ENCODE measurements at places on chromosomes 3 and 15.

DNA sequence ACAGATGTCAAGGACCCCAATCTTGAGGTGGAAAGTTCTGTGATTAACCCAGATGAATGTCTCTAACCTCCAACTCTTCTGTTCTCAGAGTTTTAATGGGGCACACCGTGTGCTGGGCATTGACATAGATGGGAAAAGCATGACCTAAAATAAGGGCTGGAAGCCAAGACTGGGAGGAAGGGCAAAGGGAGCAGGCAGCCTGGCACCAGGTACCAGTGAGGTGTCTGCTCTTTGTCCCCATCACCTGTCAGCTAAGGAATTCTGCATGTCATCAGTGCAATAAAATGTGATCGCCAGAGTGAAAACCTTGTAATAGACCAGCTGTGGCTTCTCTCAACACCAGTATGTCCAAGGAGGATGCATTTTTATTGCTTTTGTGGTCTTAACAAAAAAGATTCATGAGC lies 143.5 kb upstream of the TPM1 start:
- DNase-seq = no peak

- DNase-seq = no peak
Measured at GRCh38 chr3:72116226-72116625, 331.3 kb upstream of the PROK2 start.

- DNase-seq = no peak
Measured at GRCh38 chr3:123353227-123353849, 95.6 kb downstream of the ADCY5 start.

DNA sequence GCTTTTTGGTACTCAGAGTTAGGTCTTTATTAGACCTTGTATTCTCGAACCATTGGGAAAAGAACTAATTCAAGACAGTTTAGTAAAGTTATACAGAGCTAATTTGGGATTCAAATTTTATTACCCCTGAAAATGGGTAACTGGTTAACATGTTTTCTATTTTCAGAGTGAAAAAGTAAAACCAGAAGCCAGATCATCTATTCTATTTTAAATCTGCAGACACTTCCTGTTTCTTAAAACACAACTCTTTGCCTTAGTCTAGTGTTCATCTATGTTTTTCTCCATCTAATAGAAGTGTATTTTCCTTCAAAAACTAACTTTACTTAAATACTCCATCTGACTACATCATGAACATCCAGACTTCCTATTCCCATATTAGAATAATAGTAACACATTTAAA lies 113.4 kb downstream of the CCNL1 start:
- no peak for DNase-seq

GRCh38 chr15:56250626-56251025 lies 6.9 kb upstream of the RFX7 start:
- DNase-seq = no peak

- DNase-seq = no peak
Measured at GRCh38 chr3:166123576-166123975, 286.4 kb upstream of the BCHE start.

DNA sequence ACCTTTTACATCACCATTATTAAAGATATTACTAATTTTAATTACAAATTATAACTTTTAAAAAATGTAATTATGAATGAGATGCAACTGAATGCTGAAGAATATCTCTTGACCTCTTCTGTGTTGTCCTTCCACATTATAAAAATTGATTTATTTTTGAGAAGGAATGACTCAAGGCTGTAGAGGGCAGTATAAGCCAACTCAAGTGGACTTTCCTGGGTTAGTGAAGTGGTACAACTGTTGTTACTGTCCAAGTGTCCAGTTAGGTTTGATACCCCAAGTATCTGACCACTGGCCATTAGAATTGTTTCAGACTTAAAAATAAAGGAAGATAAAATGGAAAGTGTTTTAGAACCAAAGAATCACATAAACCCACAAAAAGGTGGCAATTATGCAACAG lies 51.9 kb downstream of the BBX start:
- no peak for DNase-seq

GRCh38 chr15:41506796-41507341 lies 6.8 kb downstream of the LTK start:
- no peak for DNase-seq

DNA sequence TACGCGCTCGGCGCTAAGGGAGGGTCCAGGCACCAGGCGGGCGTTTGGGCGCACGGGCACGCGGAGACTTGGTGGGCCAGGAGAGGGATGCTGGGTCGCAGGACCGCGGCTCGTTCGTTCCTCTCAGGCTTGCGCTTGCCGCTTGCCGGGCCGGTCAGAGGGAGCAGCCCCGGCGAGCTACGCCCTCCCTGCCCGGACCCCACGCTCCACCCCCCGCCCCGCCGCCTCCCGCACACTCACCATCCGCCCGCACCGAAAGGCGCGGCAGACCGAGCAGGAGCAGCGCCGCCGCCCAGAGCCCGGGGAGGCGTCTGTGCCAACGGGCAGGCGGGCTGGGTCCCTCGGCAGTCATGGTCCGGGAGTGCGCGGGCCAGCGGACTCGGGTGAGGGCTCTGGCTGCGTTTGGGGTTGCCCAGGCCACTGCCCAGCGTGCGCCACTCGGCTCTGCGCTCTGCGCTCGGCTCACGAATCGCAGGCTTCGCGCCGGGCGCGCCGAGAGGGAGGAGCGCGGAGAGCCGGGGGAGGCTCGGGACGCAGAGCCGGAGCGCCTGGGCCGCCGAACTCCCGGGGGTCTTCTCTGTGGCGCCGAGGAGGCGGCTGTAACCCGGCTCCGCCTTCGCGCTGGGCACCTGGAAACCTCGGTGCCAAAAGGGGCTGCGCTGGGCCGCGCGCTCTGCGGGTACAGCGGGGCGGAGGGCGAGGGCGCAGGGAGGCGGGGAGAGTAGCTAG lies at the start of gene SUSD5:
Gene SUSD5, minus strand, starts transcription at position 365 of the 729 bp plus-strand sequence. Its CDS starts 13 bp downstream, at position 352.
- DNase-seq = no peak

DNA sequence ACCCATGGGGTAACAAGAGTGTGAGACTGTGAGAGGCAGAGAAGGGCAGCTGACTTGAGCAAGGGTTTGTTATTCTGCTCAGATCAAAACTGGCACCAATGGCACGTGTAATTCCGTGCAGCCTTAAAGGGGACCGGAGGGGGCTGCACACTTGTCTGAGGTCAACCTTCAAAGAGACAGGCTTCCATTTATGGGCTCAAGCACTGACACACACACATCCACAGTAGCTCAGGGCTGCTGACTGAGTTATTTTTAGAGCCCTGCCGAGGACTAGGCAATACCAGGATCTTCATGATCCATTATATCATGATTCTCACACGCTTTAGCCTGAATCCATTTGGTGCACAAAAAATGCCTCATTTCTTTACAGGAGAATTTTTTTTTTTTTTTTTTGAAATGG lies 20.6 kb upstream of the SPTBN5 start:
- no peak for DNase-seq

- DNase-seq = no peak
Measured at GRCh38 chr3:81426826-81427577, 334.4 kb downstream of the GBE1 start.

GRCh38 chr3:120775411-120775810 lies 32.9 kb downstream of the GTF2E1 start:
- DNase-seq = no peak

DNA sequence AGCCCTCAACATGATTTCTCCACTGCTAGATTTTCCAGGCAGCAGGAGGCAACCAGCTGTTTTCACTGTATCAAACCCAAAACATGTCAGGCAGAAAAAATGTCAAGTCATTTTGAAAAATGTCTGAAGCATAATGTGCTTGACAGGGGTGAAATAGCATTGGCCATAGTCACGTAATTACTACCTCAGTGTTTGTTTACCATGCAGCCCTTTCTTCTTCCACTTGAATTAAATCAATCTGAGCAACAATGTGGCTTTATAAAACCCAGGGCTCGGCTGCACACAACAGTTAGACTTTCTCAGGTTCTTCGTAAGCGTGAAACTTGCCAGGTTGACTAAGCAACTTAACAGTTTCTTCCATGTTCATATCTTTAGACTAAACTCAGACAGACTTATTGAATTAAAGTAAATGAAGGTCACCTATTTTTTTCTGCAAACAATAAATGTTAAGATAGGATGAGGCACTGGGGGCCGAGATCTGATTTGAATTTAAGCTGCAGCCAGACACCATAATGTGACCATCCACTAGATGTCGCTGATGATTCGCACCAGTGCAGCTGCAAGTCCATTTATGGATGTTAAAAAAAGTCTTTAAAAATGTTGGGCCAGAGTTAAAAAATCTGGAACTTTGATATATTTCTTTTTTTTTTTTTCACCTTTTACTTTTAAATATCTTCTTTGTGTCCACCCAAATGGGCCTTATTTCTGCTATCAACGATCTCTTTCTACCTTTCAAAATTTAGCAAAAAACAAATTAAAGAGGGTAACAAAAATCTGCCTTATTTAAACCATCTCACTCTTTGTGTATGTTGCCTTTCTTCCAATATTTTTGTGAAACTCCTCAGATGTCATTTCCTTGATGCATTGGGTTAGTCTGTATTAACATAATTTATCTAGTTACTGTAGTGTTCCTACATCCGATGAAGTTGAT lies 305.9 kb downstream of the CACNA2D3 start:
- no peak for DNase-seq

DNA sequence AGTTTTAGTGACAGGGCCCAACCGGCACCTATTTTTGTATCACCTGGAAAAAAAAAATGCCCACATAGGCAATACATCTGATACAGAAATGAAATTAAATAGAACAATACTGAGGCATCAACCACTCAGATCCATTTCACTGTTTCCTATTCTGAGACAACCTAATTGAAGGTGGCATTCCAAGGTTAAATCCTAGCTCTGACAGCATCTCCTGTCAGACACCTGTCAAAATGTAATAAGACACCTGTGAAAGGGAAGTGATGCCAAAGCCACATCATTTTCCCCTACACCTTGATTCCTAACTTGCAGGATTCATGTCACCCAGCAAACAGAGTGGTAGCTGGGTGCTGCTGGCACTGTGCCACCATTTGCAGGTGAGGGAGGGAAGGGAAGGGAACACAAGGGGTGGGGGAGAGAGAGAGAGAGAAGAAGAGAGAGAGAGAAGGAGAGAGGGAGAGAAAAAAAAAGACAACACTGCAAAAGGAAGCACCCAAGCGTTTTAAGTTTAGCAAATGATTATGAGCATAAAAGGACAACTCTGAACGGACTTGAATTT lies 1044.6 kb upstream of the CFAP20DC start:
- DNase-seq = no peak

Data from KG1 (cell line).